Stimulated activated CD8-positive, alpha-beta memory T cell treated with anti-CD3 and anti-CD28 coated beads, Interleukin-7, amount 100 ng/mL, for 1 hour (primary cell): ENCODE measurements at places on chromosomes 4 and X.

DNA sequence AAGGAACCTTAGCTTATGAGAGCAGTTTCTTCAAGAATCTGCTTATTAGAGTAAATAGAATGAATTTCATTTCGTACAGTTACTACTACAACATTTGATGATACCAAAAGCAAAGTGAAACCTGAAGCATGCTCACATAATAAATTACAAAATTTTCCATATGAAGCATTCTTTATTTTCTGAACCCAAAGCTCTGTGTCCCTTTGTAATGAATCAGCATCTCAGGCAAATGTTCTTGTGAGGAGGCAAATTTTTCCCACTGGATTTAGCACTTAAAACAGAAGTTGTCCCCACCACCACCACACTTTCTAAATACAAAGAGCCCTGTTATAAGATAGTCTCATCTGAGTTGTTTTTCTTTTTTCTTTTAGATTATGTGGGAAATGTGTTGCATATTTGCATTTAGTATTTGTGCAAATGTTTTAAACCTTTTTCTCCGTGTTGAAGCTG lies 70.7 kb upstream of the NFKB1 start:
- no peak for DNase-seq

GRCh38 chr4:137700751-137701150 lies 168.5 kb upstream of the PCDH18 start:
- DNase-seq, result no peak

DNA sequence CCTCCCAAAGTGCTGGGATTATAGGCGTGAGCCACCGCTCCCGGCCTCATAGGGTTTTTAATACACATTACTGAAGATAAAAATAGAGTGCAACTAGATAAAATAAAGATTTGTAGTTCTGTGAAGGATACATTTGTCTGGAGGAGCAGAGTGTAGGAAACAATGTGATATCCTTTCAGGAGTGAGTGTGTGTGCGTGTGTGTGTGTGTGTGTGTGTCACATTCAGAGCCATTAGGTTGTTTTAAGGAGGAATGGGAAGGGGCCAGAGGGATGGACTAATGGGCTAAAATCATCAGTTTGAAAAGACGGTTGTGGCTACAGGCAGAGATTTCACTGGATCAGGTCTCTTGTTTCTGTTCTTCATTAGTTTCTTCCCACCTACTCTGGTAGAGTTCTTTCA lies 40.0 kb downstream of the RBPJ start:
- no peak for DNase-seq

DNA sequence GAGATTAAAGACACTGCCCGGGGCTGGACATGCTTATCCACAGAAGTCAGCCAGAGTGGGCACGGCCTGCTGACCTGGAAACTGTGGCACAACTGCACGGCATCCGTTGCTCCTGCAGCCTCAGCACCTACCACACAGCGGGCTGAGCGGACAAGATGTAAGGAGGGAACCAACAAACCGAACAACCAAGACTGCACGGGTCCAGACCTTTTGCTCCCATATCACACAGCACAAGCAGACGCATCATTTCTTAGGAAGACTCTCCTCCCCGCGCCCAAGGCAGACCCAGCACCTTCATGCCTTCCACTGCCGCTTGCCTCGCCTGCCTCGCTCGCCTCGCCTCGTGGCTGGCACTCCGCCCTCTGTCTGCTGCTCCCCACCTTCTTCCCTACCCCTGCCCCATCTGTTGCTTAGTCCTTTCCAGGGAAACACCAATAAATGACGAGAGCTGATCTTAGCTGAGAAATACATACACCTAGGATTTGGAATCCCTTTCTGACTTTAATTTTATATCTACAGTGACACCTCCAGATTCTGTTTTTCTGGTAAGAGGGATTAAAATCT lies 79.0 kb downstream of the AFAP1 start:
- DNase-seq, result no peak
